NCI-H526 treated with DMSO at 0.1 percent for 48 hours (cell line): ENCODE measurements at places on chromosomes 5 and 9.

- DNase-seq = no peak
These were observed 841 bp upstream of the NINJ1 start for GRCh38 chr9:93134740-93135444.

GRCh38 chr5:180135128-180135955 is 63.8 kb upstream of the RNF130 start:
- DNase-seq = no peak

GRCh38 chr5:6850106-6850432 is 136.8 kb downstream of the TENT4A start:
- no peak for DNase-seq

- DNase-seq = no peak
These were observed 6.8 kb upstream of the SUSD3 start for GRCh38 chr9:93051680-93052089.

- no peak for DNase-seq
These were observed 1963.3 kb upstream of the CDH9 start for GRCh38 chr5:29001666-29002065.

DNA sequence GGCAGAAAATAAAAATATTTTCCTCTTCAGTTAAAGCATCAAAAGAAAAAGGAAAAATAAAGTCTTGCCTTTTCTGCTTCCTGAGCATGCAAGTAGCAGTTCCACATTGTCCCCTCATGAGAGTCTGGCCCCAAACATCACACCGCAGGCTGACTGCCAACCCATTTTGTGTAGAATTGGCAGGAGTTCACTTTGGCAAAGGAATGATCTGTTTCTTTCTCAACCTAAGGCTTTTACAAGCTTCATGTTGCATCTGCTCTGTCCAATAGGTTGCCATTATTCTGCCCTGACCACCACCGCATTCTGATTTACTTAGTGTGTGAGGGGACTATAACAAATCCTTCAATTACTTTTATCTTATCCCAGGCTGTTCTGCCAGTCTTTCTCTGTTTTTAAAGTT is 249.5 kb downstream of the ISL1 start:
- no peak for DNase-seq

- no peak for DNase-seq
These were observed 15.5 kb downstream of the TRIP13 start for GRCh38 chr5:908172-908571.

DNA sequence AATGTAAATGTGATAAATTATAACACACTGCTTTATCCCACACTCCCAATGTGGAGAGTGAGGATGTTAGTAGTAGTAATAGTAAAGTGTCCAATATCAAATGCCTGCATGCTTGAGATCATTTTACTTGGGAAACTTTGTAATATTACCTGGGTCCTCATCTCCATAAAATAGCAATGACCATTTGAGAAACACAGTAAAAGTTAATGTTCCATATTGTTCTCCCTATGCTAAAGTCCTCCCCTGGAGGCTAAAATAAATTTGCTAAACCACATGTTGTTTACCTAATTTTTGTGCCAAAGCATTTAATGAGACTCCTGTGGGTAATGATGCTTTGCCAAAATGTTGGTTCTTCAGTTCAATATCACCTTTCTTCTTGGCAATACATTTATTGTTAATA is 291.2 kb downstream of the CDH10 start:
- DNase-seq = no peak

DNA sequence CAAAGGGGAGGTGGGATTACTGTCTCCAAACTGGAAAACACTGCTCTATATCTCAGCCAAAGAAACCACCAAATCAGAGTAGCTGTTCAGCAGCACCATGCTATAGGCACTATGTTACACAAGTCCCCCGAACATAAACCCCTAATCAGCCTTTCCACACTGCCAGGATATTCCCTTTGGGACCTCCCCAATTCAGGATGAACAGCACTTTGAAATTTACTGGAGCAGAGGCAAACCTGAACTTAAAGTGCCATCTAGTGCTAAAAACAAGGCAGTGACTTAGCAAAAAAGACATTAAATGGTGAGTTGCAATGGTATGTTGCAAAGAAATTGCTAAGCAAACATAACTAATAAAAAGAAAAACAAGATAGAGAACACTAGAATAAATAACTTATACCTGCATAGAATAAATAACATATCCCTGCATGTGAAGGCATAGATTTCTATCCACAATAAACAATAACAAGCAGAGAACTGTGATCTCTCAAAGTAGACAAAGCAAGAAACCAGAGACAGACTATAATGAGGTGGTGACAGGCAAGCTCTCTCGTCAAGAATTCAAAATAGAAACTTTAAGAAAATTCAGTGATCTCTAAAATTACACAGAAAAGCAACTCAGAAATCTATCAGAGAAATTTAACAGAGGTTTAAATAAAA is 584.4 kb upstream of the ACO1 start:
- peak; percentile 51 for DNase-seq

GRCh38 chr5:168531987-168532864 is 3.1 kb downstream of the FBLL1 start:
- no peak for DNase-seq

- no peak for DNase-seq
These were observed 186.7 kb downstream of the C9orf50 start for GRCh38 chr9:129434187-129434586.

DNA sequence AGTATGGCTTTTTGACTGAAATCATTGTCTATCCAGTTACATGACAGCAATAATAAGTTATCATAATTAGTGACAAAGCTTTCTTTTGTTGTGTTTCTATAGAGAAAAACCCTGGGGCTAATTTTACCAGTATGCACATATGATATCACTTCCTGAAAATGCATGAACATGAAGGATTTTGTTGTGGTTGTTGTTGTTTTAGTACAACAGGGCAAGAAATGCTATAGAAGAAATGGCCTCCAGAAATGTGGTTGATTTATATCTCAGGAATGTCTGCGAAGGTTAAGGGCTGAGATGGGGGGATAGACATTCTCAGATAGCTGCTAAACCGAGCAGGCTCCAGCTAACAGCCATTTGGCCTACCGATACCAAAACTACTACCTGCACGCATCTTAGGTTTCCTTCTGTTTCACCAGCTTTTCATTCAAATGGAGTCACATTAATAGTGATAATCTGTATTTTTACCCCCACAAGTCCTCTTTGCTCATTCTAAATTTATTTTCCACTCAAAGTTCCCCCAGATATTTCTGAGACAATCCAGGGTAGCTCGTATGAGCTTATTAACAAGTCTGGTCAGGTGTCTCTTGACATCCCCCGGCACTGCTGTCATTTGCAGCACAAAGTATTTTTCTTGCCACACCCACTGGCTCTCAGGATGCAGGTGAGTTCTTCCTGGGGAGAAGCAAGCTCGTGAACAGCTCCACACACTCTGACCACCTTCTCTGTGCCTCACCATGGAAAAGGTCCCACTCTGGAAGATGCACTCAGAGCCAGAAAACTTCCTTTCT is 232.4 kb upstream of the GAS1 start:
- DNase-seq = no peak

DNA sequence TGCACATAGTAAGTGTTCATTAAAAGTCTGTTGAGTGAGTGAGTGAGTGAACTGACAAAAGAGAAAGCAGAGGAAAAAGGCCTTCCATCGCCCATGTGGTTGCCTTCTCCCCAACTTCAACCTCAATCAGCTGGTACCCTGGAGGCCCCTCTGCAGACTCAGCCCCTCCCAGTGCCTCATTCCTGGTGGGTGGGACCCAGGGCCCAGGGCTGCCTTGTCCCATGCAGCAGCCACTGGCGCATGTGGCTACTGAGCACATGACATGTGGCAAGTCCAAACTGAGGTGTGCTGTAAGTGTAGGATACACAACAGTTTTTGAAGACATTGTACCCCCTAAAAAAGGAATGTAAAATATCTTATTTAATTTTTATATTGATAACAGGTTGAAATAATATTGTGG is 29.6 kb downstream of the NDUFA8 start:
- DNase-seq = no peak

GRCh38 chr9:115116421-115117284 is 1.3 kb downstream of the TNC start:
- DNase-seq = no peak

- DNase-seq = no peak
These were observed 813 bp upstream of the SLU7 start for GRCh38 chr5:160419458-160420330.

DNA sequence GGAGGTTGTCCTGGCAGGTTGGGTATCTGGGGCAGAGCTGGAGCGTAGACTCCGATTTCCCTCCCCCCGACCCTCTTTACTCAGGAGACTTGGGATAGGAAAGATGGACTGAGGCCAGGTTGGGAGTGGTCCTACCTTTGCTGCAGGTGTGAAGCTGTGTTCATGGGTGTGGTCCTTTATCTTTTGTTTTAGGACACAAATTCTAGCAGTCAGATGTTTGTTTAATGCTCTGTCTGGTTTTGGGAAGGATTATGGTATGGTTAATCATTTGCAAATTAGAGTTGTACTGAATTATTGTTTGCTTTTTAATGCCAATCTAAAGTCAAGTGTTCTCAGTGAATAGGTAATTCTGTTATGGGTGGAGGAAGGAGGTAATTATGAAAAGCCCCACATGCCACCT is 14.1 kb upstream of the FAM120AOS start:
- DNase-seq = peak; percentile 48

- no peak for DNase-seq
These were observed 94.4 kb upstream of the IL6ST start for GRCh38 chr5:56088967-56089829.

DNA sequence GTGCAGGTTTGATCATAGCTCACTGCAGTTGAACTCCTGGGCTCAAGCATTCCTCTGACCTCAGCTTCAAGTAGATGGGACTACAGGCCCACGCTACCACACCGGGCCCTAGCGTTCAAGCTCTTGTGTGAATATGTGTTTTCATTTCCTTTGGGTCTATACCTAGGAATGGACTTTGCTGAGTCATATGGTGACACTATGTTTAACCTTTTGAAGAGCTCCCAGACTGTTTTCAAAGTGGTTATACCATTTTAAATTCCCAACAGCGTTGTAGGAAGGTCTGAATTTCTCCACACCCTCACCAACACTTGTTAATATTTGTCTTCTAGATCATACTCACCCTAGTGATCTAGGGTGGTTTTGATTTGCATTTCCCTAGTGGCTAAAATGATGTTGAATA is 33.5 kb downstream of the FAF2 start:
- DNase-seq = no peak

- no peak for DNase-seq
These were observed 50.5 kb upstream of the RNU6ATAC start for GRCh38 chr9:134214766-134215419.

- DNase-seq = no peak
These were observed 9.1 kb upstream of the CDC42SE2 start for GRCh38 chr5:131254741-131255140.

- no peak for DNase-seq
These were observed 52.4 kb downstream of the SEC61B start for GRCh38 chr9:99274495-99274894.

DNA sequence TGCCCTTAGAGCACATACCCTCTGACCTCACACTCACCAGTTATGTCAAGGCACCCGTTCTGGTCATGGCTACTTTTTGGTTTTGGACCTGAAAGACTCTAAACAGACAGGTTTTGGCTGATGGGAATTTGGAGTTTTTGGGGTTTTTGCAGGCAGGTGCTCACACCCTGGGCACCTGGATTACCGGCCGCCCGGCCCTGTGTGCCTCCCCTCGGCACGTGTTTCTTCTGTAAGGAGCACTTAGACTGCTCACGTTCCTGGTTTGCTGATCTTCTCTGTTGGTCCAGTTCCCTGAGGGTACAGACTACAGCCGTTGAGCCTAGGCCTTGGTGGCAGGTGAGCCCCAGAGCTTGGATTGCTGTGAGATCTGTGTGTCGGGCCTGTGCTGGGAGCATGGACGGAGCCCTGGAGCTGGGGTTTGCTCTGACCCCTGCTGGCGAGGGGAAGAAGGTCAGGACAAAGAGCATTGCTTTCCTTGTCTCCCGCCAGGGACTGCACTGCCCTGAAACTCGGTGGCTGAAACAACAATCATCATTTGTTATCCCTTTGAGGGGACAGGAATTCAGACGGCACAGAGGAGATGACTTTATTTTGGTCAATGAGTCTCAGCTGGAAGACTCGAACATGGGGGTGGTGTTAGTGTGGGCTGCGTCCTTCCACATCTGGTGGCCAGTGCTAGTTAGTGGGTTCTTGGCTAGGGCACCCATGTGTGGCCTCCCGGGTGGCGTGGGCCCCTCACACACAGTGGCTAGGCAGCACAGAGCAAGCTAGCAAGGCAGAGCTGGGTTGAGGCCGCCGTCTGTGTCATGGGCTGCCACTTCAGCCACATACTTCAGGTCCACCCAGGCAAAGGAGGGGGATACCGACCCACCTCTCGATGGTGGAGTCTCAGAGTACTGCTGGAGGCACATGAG is 76.4 kb downstream of the EHMT1 start:
- DNase-seq = peak; percentile 26

DNA sequence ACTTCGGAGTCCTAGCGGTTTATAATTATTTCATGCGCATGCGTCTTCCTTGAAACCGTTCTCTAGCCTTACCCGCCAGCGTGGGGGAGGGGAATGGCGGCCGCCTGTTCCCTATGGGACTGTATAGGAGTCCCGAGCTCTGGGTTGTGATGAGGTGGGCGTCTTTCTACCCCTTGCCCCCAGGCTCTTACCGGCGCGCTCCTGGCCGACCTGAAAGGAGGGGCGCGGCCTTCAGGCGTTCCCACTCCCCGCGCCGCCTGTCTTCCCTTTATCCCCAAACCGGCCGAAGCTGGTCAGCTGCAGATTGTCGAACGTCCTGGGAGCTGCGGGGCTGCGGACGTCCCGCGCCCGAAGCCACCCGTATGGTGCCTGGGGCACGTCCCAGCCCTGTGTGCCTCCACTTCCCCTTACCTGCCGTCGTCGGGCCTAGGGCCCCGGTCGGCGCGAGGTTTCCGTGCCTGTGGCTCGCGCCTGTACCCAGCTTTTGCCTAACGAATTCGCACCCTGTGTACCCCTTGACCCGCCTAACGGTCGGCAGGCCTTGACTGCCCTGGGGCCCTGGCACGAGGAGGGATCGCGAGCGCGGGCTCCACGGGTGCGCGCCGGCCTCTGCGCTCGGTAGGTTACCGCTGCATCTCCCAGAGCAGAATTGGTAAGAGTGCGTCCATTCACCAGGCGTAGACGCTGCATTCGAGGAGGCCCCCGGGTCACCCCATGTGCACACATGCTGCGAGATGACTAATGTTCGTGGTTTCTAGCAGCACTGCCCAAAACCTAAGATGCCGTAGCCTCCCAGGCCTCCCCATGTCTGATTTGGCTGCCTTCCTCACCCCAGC is 653 bp upstream of the HNRNPH1 start:
- DNase-seq = no peak

DNA sequence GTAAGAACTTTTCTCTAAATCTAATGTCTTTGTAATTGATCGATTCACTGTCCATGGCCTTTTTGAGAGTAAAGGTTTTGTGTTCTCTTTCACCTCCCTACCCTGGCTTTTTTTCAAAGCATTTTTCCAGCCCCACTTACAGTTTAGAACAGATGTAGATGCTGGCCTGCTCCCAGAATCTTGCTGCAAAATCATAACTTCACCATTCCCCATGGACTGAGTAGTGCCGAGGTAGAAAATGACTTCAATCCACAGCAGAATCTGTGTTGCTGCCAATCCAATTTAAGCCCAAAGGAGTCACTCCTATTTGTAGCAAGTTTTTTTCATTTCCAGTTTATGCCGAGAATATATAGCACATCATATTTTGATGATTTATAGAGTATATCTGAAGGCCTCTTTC is 46.5 kb upstream of the CEMIP2 start:
- no peak for DNase-seq

- DNase-seq = no peak
These were observed 466.7 kb downstream of the ACTL7B start for GRCh38 chr9:108389056-108389455.

- no peak for DNase-seq
These were observed 92.4 kb downstream of the NFIB start for GRCh38 chr9:14221558-14221957.
